ENCODE measurements at places on chromosomes 5 and 9.

DNA sequence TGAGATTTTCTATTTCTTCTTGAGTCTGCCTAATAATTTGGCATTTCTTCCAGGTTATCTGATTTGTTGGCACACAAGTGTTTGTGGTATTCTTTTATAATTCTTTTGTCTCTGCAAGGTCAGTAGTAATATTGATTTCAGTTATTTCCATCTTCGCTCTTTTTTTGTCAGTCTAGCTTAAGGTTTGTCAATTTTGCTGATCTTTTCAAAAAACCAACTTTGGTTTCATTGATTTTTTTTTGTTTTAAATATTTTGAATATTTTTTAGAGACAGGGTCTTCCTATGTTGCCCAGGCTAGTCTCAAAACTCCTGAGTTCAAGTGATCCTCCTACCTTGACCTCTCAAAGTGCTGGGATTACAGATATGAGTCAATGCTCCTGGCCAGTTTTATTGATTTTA is 162.8 kb downstream of the BARX1 start:
- no peak for DNase-seq

GRCh38 chr5:79561525-79561893 is 47.6 kb upstream of the HOMER1 start:
- no peak for DNase-seq

GRCh38 chr5:67380431-67380830 is 183.8 kb upstream of the CD180 start:
- no peak for DNase-seq

DNA sequence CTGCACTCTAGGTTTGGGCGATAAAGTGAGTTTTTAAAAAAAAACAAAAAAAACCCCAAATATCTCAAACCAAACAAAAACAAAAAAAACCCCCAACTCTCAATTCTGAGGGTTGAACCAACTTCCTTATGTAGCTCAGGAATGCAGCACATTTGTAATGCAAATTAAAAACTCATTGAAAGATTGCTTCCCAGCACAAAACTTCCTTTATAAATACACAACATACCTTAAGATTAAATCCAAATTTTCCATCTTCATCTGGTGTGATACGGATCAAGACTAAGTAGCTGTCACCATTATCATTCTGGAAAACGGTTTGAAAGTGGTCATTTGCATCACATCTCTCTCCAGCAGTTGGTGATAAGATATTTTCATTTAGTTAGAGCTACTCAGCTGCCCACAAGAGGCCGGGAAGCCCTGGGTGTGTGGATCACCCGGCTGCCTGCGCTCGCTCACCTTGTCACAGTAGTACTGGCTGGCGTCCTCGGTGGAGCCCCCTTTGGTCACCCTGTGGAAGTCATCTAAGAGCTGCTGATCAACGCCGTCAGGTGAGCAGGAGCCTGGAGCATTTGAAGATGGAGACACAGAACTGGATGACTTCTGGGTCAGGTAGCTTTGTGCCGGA is 88.2 kb downstream of the PTPN3 start:
- no peak for DNase-seq

DNA sequence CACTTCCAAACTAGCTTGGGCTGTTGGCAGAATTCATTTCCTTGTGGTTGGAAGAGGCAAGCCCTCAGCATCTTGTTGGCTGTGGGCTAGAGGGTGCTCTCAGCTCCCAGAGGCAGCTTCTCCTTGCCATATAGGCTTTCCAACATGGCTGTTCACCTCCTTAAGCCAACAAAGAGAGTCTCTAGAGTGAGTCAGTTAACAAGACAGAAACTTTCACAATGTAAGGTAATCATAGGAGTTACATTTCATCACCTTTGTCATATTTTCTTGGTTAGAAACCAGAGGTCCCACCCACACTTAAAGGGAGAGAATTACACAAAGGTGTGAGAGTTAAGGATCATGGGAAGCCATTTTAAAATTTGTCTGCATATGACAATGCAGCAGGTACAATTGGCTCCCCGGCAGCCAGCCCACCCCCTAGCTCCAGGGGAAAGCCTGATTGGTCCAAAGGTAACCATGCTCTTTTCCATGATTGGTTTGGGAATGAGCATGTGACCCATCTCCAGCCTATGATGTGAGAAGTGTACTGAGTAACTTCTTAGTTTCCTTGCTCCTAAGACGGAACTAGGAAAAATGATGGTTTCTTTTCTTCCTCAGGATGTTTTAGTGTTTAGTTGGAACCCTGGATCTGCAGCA is 109.8 kb upstream of the MSX2 start:
- no peak for DNase-seq

DNA sequence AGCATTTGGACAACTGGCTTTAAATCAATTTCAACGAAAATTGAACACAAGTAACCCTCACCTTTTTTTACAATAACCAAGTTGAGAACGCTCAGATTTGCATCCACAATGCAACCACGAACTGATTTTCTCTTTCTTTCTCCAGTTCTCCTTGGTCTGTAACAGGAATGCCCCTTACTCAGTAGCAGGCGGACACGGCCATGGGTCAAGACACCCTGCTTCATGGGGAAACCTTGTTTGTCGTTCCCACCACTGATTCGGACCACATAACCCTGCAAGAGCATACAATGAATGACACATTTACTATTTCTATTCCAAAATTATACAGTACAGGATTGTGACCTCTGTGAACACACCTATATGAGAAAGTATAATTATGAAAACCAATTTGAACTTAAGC is 1.4 kb downstream of the RPS6 start:
- DNase-seq, result no peak

- no peak for DNase-seq
Observed at GRCh38 chr5:106759581-106759980, 911.2 kb downstream of the EFNA5 start.

- no peak for DNase-seq
Observed at GRCh38 chr5:156025656-156026055, 301.3 kb upstream of the SGCD start.

- no peak for DNase-seq
Observed at GRCh38 chr9:97660847-97661246, 27.2 kb downstream of the NCBP1 start.

- DNase-seq, result no peak
Observed at GRCh38 chr9:107650321-107650720, 160.8 kb upstream of the KLF4 start.

- no peak for DNase-seq
Observed at GRCh38 chr9:95788021-95788420, 87.5 kb upstream of the ERCC6L2 start.

DNA sequence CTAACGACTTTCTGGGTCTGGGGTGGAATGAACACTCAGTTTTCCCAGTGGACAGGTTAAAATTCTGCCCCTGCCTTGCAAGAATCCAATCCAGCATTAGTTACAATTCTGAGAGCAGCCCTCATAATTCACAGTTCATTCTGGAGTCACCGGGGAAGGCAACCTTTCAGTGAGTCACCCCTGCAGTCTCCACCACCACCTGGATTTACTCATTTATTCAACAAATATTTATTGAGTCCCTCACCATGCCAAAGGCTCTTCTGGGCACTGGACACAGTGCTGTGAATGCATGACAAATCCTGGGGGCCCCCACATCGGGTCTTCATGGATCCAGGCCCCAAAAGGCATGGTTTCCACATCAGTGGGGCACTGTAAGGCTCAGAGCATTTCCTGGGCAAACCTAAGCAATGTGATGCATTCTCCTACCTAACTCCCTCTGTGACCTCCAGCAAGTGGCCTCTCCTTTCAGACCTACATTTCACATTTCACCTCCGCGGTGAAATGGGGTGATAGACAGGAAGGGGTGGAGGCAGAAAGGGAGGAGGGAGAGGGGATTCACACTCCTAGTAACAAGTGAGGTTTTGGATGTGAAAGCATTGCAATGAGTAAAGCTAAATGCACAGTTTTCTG is 6.4 kb upstream of the MSX2 start:
- no peak for DNase-seq

DNA sequence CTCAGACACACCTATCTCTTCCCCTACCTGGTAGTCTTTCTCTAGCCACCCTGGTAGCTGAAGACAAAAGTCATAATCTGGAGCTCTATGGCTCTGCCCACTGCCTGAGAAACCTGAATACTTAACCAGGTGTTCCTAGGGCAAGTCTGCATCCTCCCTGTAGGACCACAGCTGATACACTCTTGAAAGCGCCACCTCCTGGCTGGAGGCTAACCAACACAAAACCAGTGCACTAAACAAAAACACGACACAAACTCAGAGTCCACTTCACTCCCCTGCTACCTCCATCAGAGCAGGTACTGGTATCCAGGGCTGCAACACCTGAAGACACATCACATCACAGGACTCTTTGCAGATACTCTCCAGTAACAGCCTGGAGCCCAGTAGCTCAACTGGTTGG is 84.6 kb upstream of the ANXA1 start:
- no peak for DNase-seq

GRCh38 chr9:106958955-106959657 is 96.1 kb downstream of the ZNF462 start:
- no peak for DNase-seq

- no peak for DNase-seq
Observed at GRCh38 chr9:137731216-137731946, 112.6 kb downstream of the EHMT1 start.

DNA sequence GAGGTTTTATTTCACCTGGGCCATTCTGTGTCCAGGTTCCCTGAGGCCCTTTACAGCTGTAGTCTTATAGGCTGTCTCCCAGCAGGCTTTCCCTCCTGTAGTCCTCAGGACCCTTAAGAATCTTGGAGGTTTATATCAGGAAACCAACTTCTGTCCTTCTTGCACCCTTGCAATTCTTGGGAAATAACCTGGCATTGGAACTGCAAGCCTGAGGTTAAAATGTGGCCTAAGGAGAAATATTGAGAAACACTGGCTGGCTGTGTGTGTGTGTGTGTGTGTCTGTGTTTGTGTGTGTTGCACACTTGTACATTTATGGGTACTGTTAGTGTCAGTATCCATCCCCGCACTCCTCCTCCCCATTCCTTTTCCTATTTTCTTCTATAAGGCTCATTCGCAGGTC is 168.9 kb downstream of the PAPPA start:
- DNase-seq, result no peak

GRCh38 chr5:14407051-14407450 is 174.5 kb upstream of the OTULINL start:
- no peak for DNase-seq

GRCh38 chr5:83993803-83994202 is 273.1 kb upstream of the HAPLN1 start:
- no peak for DNase-seq

DNA sequence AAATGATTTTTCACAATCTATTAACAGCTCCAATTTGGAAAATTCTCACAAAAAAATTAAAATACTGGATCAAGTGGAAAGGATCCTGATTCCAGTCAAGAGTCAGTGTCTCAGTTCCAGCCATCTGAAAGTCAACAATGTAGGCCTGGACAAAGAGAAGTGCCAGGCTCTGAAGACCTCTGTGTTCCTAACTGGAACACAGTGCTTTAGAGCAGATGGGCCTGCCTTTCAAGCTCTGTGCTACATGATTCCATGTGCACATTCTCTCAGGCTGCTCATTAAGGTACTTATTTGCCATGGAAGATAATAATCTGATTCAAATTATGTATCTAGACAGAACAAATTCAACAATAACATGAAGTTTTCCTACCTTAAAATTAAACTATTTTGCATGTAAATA is 30.2 kb upstream of the ALDH1A1 start:
- no peak for DNase-seq

- DNase-seq, result no peak
Observed at GRCh38 chr9:90927496-90927895, 125.9 kb downstream of the SYK start.

DNA sequence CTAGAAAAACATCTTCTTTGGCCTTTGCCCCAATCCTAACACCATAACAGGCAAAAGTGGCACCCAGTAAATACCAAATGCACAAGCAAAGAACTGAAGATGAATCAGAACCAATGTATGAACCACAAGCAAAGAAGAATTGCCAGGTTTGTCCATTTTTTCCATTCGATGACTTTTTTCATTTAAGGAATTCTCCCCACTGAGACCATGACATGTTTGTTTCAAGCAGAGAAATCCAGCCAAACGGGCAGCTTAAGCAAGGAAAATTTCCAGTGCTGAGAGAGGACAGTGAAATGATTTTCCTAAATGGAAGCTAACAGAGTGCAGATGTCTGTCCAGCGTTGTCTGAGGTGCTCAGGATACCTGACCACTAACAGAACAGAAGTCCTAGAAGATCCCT is 203.7 kb downstream of the ADAMTS12 start:
- DNase-seq, result no peak

GRCh38 chr9:97557606-97558095 is 56.2 kb downstream of the TMOD1 start:
- DNase-seq, result no peak

DNA sequence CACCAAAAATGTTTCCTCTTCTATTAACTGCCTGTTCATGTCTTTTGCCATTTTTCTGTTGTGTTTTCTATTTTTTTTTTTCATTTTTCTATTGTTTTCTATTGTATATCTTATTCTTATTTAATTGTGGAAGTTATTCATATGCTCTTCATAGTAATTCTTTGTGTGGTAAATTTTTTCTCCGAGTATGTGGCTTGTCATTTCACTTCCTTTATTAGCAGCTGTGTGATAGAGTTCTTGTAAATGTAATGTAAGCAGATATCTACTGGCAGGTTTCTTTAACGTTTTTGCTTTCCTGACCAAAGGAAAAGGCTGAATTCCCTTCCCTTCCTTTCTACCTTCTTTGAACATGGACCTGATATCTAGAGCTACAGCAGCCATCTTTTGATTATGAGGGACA is 5.8 kb upstream of the PLPP1 start:
- DNase-seq, result no peak

- no peak for DNase-seq
Observed at GRCh38 chr5:57858905-57859304, 376.3 kb upstream of the ACTBL2 start.

GRCh38 chr5:147095740-147096139 is 139.1 kb upstream of the STK32A start:
- DNase-seq, result no peak

- DNase-seq, result no peak
Observed at GRCh38 chr9:69145144-69145715, 28.8 kb upstream of the TJP2 start.

DNA sequence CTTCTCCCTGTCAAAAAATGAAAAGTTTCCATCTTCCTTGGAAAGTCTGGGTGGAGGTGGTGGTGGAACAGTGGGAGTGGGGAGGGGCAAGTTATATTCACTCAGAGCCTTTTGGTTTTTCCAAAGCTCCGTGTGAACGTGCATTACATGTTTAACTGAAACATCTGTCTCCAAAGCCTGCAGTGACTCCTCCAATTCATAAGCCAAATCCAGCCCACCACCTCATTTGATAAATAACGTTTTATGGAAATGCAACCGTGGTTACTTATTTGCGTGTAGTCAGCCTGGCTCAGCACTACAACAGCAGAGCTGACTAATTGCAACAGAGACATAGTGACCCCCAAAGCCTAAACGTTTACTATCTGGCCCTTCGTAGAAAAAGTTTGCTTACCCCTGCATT is 13.9 kb downstream of the TNFSF8 start:
- DNase-seq, result no peak

Data from stimulated activated CD8-positive, alpha-beta memory T cell treated with anti-CD3 and anti-CD28 coated beads, Interleukin-4, amount 100 ng/mL, for 1 hour (primary cell).